Dermis microvascular lymphatic vessel endothelial cell (primary cell): ENCODE measurements at places on chromosomes 3 and 15.

DNA sequence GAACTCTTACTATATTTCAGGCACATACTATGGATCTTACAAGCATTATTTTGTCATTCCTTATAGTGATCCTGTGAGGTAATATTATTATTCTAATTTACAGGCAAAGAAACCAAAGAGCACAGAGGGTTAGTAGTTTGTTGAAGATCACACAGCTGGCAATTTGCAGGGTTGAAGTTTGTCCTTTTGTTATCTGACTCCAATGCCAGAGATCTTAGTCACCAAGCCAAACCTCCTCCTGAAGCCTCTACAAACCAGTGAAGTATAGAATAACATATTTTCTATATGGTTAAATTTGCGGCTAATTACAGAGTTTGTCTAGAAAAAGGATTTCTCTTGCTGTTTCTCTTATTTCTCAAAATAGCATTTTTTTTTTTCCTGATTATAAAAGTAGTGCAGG lies 11.2 kb downstream of the ISLR2 start:
- DNase-seq: no peak

DNA sequence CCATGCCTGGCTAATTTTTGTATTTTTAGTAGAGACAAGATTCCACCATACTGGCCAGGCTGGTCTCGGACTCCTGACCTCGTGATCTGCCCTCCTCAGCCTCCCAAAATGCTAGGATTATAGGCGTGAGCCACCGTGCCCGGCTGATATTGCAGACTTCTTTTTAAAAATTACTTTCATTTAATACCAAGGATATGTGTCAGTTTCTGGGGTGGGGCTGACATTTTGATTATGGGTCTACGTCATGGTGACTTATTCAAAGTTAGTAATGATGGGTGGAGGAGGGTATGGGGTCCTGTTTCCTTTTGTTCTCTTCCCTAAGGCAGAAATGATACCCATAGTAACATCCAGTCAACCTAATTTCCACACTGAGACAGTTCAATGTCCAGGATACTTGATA lies 34.7 kb downstream of the GBE1 start:
- peak; percentile 68 for DNase-seq

DNA sequence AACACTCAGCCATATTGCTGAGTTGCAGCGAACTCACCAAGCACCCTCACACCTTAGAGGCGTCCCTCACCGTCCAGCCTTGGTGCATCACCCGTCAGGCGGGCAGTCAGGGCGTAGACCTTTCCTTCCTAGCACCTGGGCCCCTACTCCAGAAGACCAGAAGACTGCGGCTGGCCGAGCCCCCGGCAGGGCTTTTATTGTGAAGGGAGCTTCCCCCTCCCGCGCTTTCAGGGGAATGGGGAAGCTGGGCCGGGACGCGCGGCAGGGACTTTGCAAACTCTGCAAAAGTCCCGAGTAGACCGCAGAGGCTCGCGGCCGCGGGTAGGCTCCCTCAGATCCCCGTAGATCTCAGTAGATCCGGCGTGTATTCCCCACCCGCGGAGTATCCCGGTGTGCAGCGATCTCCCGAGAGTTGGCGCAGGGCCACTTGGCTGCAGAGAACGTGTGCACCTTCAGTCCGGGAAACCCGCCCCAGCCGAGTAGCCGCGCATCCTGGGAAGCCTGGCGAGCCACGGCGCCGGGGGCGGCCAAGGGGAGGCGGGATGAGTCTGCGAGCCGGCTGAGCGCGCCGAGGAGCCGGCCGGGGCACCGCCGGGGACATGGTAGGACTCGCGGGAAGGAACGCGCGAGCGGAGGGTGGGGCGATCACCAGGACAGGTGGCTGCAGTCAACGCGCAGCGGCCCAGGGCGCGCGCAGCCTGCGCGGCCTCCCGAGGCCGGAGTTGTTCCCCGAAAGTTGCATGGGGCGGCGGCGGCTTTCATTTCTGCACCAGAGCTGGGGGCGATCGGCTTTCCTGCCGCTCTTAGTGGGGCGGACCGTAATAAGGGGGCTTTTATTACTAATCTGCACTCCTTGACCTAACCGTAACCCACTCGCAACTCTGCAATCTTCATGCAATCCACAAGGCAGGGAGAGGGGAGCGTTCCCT lies at the start of gene GASK1A:
Gene GASK1A, plus strand, starts transcription at position 268 of the 929 bp plus-strand sequence. Its CDS starts 332 bp downstream, at position 600.
- DNase-seq: no peak

- no peak for DNase-seq
Observed at GRCh38 chr15:59751552-59752413, 62.7 kb upstream of the BNIP2 start.

GRCh38 chr3:52831500-52832301 lies 1.2 kb upstream of the ITIH4 start:
- DNase-seq: peak; percentile 60

DNA sequence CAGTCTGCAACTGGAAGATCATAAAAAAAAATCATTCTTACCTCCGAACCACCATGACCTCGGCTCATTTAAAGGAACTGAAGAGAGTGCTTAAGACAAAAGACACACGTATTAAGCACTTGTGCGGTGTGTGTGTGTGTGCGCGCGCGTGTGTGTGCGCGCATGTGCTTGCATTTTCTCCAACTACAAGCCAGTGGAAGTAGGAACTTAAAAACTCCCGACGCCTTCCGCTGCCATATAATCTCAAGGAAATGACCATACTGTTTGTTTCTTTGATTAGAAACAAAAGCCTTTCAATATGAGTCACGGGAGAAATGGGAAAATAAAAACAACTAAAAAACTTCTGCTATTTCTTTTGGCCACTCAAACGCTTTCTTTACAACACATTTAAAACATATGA lies 32.4 kb downstream of the FRMD4B start:
- DNase-seq: peak; percentile 94

- DNase-seq: no peak
Observed at GRCh38 chr3:138806376-138807080, 28.2 kb downstream of the PIK3CB start.

GRCh38 chr3:113439606-113440005 lies 1.7 kb downstream of the CFAP44 start:
- peak; percentile 3 for DNase-seq

- no peak for DNase-seq
Observed at GRCh38 chr3:1251282-1252060, 158.6 kb downstream of the CNTN6 start.
